ENCODE measurements at places on chromosomes 5 and 9. TPM values are rescaled to one million over a fixed set of nuclear protein-coding genes. Genes with fewer than 3 reads are reported as not detected.

DNA sequence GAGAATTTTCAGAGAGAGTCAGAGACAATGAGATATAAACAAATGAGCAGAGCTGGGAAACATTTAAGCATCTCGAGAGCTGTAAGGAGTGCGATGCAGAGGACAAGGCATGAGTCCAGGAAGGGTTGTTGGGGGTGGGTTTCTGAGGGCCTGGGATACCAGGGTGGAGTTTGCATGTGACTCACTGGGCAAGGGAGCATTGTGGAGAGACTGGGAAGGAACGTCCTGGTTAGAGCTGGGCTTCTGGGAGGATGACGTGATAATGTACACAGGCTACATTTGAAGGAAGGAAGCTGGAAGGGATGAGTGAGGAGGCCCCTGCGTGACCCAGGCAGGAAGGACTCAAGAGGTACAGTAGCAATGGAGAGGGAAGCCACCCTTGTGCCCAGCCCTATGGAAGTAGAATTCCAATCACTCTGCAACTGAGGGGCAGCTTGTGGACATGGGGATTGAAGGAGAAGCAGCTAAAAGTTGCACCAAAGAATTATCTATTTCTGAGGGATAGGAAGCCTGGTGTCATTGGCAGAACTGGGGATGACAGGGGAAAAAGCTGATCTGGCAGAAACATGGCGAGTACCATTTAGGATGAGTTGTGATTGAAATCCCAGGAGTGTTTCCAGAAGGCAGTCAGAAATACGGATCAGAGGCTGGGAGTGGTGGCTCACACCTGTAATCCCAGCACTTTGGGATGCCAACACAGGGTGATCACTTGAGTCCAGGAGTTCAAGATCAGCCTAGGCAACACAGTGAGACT lies 59.3 kb upstream of the AFAP1L1 start:
- H3K4me1 ChIP-seq = no peaks in the 10 kb centered on the region
- no peak overlapping the region for H3K27ac ChIP-seq
- H3K27me3 ChIP-seq = no peaks in the 10 kb centered on the region
- no peaks in the 10 kb centered on the region for H3K36me3 ChIP-seq
- no peak for DNase-seq

GRCh38 chr5:160694896-160695295 lies 157.1 kb downstream of the ATP10B start:
- no peaks in the 10 kb centered on the region for H3K4me1 ChIP-seq
- DNase-seq = no peak
- no peaks in the 10 kb centered on the region for H3K27me3 ChIP-seq
- no peaks in the 10 kb centered on the region for H3K36me3 ChIP-seq
- no peak overlapping the region for H3K27ac ChIP-seq
- H3K4me3 ChIP-seq = no peak overlapping the region

DNA sequence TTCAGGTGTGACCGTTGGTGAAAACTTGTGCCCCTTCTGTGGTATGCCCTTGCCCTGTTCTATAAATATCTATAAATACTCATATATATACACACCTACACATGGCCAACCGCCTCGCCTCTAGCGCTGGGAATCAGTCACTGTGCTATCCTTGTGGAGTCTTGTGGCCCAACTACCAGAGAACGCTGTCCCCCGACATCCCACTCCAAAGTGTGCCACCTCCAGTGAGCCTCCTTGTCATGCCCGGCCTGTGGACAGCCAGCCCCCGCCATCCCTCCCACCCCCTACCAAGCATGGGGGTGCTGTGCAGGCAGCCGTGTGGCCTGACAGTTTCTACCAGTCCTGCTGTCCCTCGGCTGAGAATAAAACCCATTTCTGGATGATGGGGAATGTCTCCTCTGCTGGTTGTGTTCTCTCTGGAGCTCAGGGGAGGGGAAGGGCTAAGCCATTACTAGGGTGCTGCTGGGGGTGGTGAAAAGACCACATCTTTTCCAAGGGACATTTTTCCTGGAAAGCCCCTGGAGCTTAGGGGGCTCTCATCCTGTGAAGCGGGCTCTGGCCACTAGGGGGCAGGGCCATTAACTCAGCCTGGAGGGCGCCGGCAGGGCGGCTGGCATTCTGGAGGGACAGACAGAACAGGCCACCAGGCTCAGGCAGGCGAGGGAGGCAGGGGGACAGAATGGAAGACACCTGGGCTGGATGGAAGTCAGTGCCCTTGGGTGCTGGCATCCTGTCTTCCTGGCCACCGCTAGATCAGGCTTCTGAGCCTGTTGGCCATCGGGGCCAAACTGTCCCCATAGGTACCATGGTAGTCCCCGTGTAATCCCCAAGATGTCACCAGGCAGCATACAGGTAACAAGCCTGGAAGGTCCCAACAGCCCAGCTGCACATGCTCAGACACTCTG lies 20.7 kb downstream of the GOLGA2 start:
- DNase-seq = peak; percentile 70
- no peaks in the 10 kb centered on the region for H3K27me3 ChIP-seq
- H3K27ac ChIP-seq = no peak overlapping the region
- H3K4me3 ChIP-seq = no peak overlapping the region

DNA sequence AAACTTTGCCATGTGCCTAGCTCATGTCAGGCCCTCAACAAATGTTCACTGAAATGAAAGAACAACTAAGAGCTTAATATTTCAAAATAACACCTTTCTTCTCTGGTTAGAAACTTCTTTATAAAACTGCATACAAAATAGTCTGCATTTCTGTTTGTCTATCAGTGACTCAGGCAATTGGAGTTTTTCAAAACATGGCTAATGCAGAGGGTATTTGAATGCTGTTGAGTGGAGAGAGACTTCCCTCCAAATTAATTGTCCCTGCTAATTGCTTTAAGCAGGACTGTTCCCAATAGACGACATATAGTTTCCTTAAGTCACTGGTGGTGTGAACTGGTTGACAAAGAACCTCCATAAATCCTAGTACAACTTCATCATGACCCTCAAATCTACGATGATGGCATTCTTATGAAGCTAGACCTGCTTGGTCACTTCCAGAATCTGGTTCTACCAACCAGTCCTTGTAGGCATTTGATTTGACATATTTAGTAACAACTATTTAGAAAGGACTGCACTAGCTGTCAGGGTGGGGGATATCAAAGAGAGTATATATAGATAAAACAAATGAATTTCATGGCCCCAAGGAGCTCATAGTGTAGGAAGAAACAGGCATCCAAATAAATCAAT lies 84.5 kb downstream of the PRLR start:
- no peaks in the 10 kb centered on the region for H3K36me3 ChIP-seq
- DNase-seq = no peak
- no peaks in the 10 kb centered on the region for H3K27me3 ChIP-seq

- H3K27me3 ChIP-seq = peaks cover 14% of the 10 kb centered on the region
- peaks cover 13% of the 10 kb centered on the region for H3K4me1 ChIP-seq
- H3K36me3 ChIP-seq = no peaks in the 10 kb centered on the region
- no peak overlapping the region for H3K27ac ChIP-seq
- no peak for DNase-seq
- no peak overlapping the region for H3K4me3 ChIP-seq
Measured at GRCh38 chr9:129701549-129701948, 36.1 kb downstream of the PRRX2 start.

DNA sequence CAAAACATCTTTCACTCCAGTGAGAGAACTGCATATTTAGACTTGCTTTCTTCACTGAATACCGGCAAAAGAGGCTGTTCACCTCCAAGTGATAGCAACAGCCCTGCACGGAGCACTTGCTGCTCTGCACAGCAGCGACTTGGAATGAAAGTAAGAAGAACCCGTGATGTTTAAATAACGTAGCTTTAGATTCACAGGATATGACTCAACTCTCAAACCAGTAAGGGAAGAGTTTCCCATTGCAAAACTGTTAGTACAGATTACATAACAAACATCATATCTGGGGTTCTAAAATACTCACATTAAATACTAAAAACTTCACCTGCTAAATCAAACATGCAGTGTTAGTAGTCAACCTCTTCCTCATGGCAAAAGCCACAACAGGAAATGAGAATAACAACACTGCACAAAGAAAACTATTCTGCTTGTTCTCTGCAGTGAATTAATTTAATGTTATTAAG lies 203.4 kb downstream of the MCTP1 start:
- no peaks in the 10 kb centered on the region for H3K36me3 ChIP-seq
- no peaks in the 10 kb centered on the region for H3K4me1 ChIP-seq
- H3K4me3 ChIP-seq = peak overlapping the region; percentile 32

- peaks cover 4% of the 10 kb centered on the region for H3K36me3 ChIP-seq
- no peak overlapping the region for H3K27ac ChIP-seq
- peak; percentile 97 for DNase-seq
- H3K4me1 ChIP-seq = peaks cover 15% of the 10 kb centered on the region
- H3K4me3 ChIP-seq = no peak overlapping the region
- no peaks in the 10 kb centered on the region for H3K27me3 ChIP-seq
Measured at GRCh38 chr5:40688127-40688761, 8.5 kb downstream of the PTGER4 start.

GRCh38 chr5:135986891-135987401 lies 32.2 kb upstream of the LECT2 start:
- no peak overlapping the region for H3K4me3 ChIP-seq
- H3K4me1 ChIP-seq = no peaks in the 10 kb centered on the region
- no peaks in the 10 kb centered on the region for H3K27me3 ChIP-seq
- no peak for DNase-seq

KCNIP1 gene
- total RNA-seq = 1.4 TPM

PCDHB7 gene
- 1.1 TPM for total RNA-seq

NR4A3 gene
- total RNA-seq = 0.32 TPM

Data from SJCRH30 (cell line).